ENCODE measurements at places on chromosomes 7 and 10.

- H3K27me3 ChIP-seq, result no peaks in the 10 kb centered on the region
- no peaks in the 10 kb centered on the region for H3K36me3 ChIP-seq
Observed at GRCh38 chr7:29236649-29237048, 42.1 kb downstream of the CHN2 start.

- no peak for DNase-seq
- no peaks in the 10 kb centered on the region for H3K27me3 ChIP-seq
- no peak overlapping the region for H3K27ac ChIP-seq
- no peaks in the 10 kb centered on the region for H3K4me1 ChIP-seq
- H3K4me3 ChIP-seq, result peak overlapping the region; percentile 41
- no peaks in the 10 kb centered on the region for H3K36me3 ChIP-seq
Observed at GRCh38 chr7:118214833-118215182, 9.7 kb upstream of the ANKRD7 start.

- H3K27ac ChIP-seq, result no peak overlapping the region
- H3K4me3 ChIP-seq, result no peak overlapping the region
- DNase-seq, result no peak
- H3K36me3 ChIP-seq, result no peaks in the 10 kb centered on the region
- no peaks in the 10 kb centered on the region for H3K27me3 ChIP-seq
Observed at GRCh38 chr7:101974393-101974792, 157.0 kb downstream of the CUX1 start.

DNA sequence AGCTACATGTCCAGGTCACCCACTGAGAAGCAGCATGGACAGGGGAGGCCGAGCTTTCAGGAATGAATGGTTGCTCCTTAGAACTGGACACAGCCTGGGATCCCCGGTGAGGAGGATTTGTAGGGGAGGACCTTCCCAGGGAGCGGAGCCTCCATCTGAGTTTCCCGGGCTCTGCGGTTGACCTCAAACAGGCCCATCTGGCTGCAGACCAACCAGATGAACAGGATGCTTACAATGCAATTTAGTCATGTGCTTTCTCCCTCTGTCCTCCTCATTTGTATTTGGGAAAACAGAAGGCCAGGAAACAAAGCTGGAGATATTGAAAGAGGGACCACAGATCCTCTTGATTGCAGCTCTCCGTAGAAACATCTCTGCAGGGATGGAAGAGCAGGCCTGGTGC is 104.8 kb downstream of the EMX2 start:
- DNase-seq, result no peak
- no peak overlapping the region for H3K27ac ChIP-seq
- H3K4me3 ChIP-seq, result no peak overlapping the region
- no peaks in the 10 kb centered on the region for H3K36me3 ChIP-seq

GRCh38 chr7:124208642-124209041 is 175.8 kb upstream of the TMEM229A start:
- no peaks in the 10 kb centered on the region for H3K36me3 ChIP-seq
- no peak for DNase-seq
- H3K27ac ChIP-seq, result no peak overlapping the region
- no peaks in the 10 kb centered on the region for H3K4me1 ChIP-seq
- no peaks in the 10 kb centered on the region for H3K27me3 ChIP-seq
- no peak overlapping the region for H3K4me3 ChIP-seq

DNA sequence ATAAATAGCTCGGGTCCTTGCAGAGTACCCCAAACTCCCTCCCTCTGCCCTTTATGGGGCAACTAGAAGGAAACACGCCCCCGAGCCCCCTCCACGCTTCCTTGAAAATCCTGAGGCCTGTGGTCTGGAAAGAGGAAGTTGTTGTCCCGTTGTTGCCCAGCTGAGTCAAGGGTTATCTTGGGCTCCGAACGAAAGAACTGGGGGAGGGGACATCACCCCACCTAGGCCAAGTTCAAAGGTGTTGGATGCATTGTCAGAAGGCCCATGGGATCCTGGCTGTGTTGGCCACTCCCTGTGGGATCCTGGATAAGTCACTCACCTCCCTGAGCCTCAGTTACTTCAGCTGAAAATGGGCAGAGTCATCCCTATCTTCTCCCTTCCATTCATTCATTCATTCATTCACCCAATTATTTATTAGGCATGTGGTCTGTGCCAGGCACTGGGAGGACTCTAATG is at the start of gene CCL24:
Gene CCL24, minus strand, starts transcription at position 26 of the 456 bp plus-strand sequence. CDS start 91 bp downstream, outside the sequence.
- H3K36me3 ChIP-seq, result no peaks in the 10 kb centered on the region
- H3K4me1 ChIP-seq, result no peaks in the 10 kb centered on the region
- no peak within 1 kb of the TSS for H3K27ac ChIP-seq
- no peaks in the 10 kb centered on the region for H3K27me3 ChIP-seq
- no peak within 1 kb of the TSS for H3K4me3 ChIP-seq

DNA sequence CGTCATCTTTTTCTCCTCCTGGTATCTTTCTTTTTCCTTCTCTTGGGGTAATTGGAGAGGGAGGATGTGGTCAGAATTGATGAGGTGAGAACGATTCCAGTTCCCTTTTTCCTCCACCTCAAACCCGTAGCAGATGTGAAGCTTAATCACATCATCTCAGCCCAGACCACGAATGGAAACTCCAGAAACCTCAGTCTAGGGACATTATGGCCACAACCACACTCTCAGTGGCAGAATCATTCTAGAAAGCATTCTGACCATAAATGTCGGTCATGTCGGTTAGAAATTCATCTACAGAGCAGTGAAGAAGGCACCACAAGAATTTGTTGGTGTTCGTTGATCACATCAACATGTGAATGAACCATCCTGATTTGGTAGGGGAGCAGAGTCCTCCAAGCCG is 78.7 kb downstream of the GATA3 start:
- H3K27ac ChIP-seq, result no peak overlapping the region
- H3K27me3 ChIP-seq, result no peaks in the 10 kb centered on the region
- H3K4me3 ChIP-seq, result no peak overlapping the region
- DNase-seq, result no peak
- H3K36me3 ChIP-seq, result no peaks in the 10 kb centered on the region

GRCh38 chr7:137094-137891 is 55.1 kb upstream of the FAM20C start:
- no peaks in the 10 kb centered on the region for H3K36me3 ChIP-seq
- H3K27me3 ChIP-seq, result no peaks in the 10 kb centered on the region
- no peak overlapping the region for H3K27ac ChIP-seq
- H3K4me3 ChIP-seq, result no peak overlapping the region
- DNase-seq, result no peak

- no peaks in the 10 kb centered on the region for H3K27me3 ChIP-seq
- no peaks in the 10 kb centered on the region for H3K4me1 ChIP-seq
- H3K36me3 ChIP-seq, result no peaks in the 10 kb centered on the region
- H3K27ac ChIP-seq, result no peak overlapping the region
Observed at GRCh38 chr10:20977300-20977699, 80.2 kb upstream of the NEBL start.

DNA sequence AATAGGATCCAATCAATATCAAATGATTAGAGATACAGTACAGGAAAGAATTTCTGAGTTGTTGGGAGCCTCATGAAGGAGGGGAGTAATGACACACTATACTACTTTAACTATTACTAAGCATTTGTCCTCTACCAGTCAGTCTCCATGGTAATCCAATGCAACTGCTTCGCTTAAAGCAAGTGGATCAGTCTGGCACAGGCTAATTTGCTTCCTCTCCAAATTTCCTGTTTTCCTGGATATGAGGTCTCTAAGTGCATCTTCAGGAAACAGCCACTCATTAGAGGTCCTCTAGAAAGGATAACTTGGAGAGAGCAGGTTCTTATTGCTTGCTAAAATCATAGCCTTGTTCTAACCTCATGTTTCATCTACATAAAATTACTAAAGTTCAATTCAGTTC is 8.4 kb upstream of the SEPTIN7 start:
- no peak overlapping the region for H3K27ac ChIP-seq
- H3K36me3 ChIP-seq, result no peaks in the 10 kb centered on the region
- H3K4me3 ChIP-seq, result no peak overlapping the region
- no peak for DNase-seq
- H3K4me1 ChIP-seq, result no peaks in the 10 kb centered on the region
- no peaks in the 10 kb centered on the region for H3K27me3 ChIP-seq

- no peak overlapping the region for H3K27ac ChIP-seq
- no peak overlapping the region for H3K4me3 ChIP-seq
- DNase-seq, result no peak
- H3K4me1 ChIP-seq, result no peaks in the 10 kb centered on the region
- no peaks in the 10 kb centered on the region for H3K27me3 ChIP-seq
- no peaks in the 10 kb centered on the region for H3K36me3 ChIP-seq
Observed at GRCh38 chr7:134405299-134405698, 53.6 kb downstream of the AKR1B1 start.

DNA sequence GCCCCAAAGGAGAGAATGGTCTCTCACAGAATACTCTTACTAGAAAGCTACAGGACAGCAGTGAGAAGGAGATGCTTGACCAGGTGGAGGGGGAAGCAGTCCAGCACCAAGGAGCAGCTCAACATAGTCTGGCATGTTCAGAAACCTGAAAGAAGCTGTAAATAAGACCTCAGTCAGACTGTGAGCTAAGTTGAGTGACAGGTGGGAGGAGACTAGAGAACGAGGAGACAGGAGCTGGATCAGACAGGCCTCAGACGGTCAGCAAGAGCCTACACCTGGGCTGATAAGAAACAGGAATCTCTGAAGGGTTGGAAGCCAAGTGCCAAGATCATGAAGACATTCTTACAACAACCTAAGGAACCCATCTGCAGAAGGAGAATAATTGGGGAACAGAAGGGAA is 54.5 kb downstream of the ELMO1 start:
- H3K4me3 ChIP-seq, result no peak overlapping the region
- no peak overlapping the region for H3K27ac ChIP-seq
- peaks cover 4% of the 10 kb centered on the region for H3K4me1 ChIP-seq

GRCh38 chr7:91537260-91538152 is 273.3 kb downstream of the FZD1 start:
- no peak overlapping the region for H3K4me3 ChIP-seq
- H3K4me1 ChIP-seq, result no peaks in the 10 kb centered on the region
- H3K36me3 ChIP-seq, result no peaks in the 10 kb centered on the region
- no peak for DNase-seq
- no peak overlapping the region for H3K27ac ChIP-seq
- no peaks in the 10 kb centered on the region for H3K27me3 ChIP-seq

DNA sequence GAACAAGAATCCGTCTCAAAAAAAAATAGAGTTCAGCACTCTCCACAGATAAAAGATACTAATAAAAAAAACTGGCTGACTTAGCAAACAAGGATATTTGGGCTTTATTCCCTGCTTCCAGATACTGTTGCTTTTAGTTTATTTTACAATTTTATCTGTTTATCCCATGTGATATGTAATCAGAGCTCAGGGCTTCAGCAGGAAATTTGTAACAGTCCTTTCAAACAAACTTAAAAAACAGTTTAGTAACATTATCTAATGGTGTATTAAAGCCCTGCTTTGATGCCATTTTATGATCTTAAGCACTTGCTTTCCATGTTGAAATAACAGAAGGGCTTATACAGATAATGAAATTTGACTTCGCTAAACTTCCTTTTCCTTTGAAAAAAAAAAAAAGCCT is 28.1 kb downstream of the DCLRE1A start:
- H3K4me3 ChIP-seq, result no peak overlapping the region
- no peaks in the 10 kb centered on the region for H3K27me3 ChIP-seq
- H3K27ac ChIP-seq, result no peak overlapping the region
- no peaks in the 10 kb centered on the region for H3K36me3 ChIP-seq

- DNase-seq, result no peak
- no peaks in the 10 kb centered on the region for H3K27me3 ChIP-seq
- H3K4me1 ChIP-seq, result no peaks in the 10 kb centered on the region
- H3K36me3 ChIP-seq, result no peaks in the 10 kb centered on the region
Observed at GRCh38 chr7:30525429-30525828, 20.8 kb upstream of the GGCT start.

- peaks cover 4% of the 10 kb centered on the region for H3K36me3 ChIP-seq
- H3K4me3 ChIP-seq, result no peak overlapping the region
- H3K27me3 ChIP-seq, result no peaks in the 10 kb centered on the region
- no peaks in the 10 kb centered on the region for H3K4me1 ChIP-seq
- no peak overlapping the region for H3K27ac ChIP-seq
Observed at GRCh38 chr7:139701908-139702307, 75.9 kb downstream of the HIPK2 start.

DNA sequence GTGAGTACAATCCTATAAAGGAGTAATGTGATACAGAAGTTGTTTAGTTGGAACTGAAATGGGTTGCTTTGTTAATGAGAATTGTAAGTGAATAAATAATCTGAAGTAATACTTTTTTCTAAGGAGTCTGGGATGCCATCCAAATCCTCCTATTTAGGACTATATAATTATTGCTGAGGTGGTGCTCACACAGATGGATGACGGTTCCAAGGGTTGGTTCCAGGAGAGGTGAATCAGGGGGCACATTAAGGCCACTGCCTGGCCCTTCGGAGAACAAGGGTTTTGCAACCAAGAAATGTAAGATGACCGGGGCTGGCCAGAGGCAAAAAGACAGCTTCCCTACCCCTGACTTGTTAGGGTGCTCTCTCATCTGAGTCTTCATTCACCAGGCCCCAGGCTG is 352.7 kb downstream of the PHTF2 start:
- H3K4me1 ChIP-seq, result no peaks in the 10 kb centered on the region
- no peaks in the 10 kb centered on the region for H3K27me3 ChIP-seq
- H3K27ac ChIP-seq, result no peak overlapping the region
- no peak overlapping the region for H3K4me3 ChIP-seq
- DNase-seq, result no peak
- H3K36me3 ChIP-seq, result no peaks in the 10 kb centered on the region

GRCh38 chr7:762885-763284 is 35.8 kb upstream of the PRKAR1B start:
- no peaks in the 10 kb centered on the region for H3K4me1 ChIP-seq
- peaks cover 31% of the 10 kb centered on the region for H3K36me3 ChIP-seq
- no peaks in the 10 kb centered on the region for H3K27me3 ChIP-seq
- no peak overlapping the region for H3K27ac ChIP-seq
- no peak for DNase-seq

DNA sequence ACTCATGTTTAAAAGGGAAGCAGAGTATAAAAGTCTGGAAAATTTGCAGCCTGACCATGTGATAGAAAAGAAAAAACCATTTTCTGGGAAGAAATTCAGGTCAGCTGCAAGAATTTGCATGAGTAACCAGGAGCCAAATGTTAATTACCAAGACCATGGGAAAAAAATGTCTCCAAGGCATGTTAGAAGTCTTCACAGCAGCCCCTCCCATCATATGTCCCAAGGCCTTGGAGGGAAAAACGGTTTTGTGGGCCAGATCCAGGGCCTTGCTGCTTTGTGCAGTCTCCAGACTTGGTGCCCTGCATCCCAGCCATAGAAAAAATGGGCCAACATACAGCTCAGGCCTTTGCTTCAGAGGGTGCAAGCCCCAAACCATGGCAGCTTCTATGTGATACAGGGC is 1019.6 kb upstream of the SORCS1 start:
- no peak for DNase-seq
- H3K4me3 ChIP-seq, result no peak overlapping the region
- H3K27me3 ChIP-seq, result no peaks in the 10 kb centered on the region
- H3K27ac ChIP-seq, result no peak overlapping the region
- no peaks in the 10 kb centered on the region for H3K4me1 ChIP-seq
